ENCODE measurements at places on chromosomes 4 and X. TPM values are rescaled to one million over a fixed set of nuclear protein-coding genes. Genes with fewer than 3 reads are reported as not detected.

The ACTRT1 gene
- not detected for total RNA-seq

The FAM184B gene
- 0.23 TPM for total RNA-seq

GRCh38 chr4:139872274-139872673, 206.7 kb downstream of the MGST2 start:
- no peak for DNase-seq

GRCh38 chrX:78064152-78064551, 39.9 kb upstream of the PGK1 start:
- no peak for DNase-seq

- no peak for DNase-seq
Observed at GRCh38 chr4:134343081-134343480, 141.5 kb upstream of the PABPC4L start.

The CFAP99 gene
- 0.41 TPM for total RNA-seq

GRCh38 chr4:18401425-18401824, 379.9 kb upstream of the LCORL start:
- no peak for DNase-seq

- no peak for DNase-seq
Observed at GRCh38 chrX:117010243-117010642, 547.5 kb upstream of the CT83 start.

The DRP2 gene
- total RNA-seq: 0.39 TPM

DNA sequence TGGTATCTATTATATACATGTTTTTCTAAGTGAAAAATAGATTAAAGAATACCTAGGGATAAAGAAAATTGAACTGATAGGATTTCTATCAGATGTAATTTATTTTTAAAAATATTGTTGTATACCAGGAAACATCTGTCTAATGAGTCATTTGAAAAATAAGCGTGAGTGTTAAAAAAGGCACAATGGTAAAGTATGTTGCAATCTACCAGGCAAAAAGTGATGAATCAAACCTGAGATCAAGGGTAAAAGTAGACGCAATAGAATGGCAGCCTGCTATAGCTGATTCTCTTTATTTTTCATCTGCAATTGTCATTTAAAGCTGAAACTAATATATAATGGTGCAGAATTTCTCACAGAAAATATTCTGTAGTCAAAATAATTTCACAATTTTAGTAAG, 1119.6 kb downstream of the PCDH18 start:
- no peak for DNase-seq

DNA sequence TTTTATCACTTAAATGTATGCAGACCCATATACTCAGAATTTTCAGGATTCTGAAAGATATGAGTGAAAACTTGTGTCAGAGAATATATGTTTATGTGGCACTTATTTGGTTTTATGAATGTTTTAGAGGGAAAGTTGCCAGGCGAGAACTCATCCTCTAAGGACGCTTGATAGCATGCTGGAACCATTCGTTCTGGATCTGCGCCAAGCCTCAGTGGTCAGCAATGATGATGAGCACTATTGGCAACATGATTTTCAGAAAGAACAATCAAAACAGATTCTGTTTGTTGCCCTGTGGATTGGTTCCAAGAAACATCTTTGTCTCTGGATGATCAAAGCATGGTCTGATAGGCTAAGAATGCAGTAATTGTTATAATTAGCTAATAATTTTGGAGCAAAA, 32.1 kb upstream of the RAPGEF2 start:
- DNase-seq: no peak

The RXFP1 gene
- total RNA-seq: 0.89 TPM

DNA sequence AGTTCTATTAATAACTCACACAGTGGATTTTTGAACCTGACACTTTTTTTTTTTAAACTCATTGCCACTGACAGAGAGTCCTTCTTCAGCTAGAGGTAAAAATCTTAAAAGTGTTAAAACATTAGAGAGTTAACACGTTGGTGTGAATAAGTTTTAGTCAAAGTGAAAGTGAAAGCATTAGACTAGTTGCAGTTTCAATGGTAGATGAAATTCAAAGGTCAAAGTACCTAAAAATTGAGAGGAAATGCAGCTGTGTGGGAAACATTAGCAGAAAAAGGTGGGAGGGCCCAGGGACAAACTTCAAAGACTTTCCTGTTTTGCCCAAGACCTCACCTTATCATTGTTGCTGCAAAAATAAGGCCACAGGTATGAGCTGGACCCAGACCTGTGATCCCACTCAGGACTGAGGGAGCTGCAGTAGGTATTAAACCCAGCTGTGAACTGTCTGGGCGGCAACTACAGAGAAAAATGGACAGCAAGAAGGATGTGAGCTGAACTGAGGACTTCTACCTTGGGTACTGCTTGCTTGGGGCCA, 17.6 kb upstream of the GABRA4 start:
- no peak for DNase-seq

DNA sequence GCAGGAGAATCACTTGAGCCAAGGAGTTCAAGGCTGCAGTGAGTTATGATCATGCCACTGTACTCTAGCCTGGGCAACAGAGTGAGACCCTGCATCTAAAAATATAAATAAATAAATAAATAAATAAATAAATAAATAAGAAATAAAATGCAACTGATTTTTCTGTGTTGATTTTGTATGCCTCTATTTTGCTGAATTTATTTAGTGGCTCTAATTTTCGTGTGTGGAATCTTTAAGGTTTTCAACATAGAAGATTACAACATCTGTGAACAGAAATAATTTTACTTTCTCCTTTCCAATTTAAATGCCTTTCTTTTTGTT, 30.9 kb upstream of the ABCG2 start:
- no peak for DNase-seq

DNA sequence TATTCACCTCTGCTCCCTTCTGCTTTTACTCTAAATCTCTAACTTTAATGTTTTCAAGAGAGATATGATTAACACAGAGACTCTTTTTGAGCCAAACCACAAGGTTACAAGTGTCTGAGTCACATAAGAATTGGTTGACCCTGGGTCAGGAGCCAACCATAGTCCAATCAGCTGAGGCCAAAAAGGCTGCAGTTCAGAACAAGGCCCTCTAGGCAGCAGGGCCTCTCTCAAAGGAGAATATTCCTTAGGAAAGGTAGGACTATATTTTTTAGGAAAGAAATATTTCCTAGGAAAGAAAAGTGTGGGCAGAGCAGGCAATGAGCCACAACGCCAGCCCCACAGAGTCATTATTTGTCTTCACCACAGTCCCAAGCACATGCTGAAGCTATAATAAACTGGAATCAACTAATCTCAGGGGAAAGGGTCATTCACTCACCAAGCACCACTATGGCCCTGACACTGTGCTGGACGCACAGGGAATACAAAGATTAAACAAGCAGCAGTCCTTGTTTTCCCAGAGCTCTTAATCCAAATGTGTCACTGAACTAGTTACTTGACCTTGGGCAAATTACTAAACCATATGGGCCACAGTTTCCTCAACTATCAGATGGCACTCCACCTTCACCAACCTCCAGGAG, 2.2 kb downstream of the ATP8A1 start:
- no peak for DNase-seq

DNA sequence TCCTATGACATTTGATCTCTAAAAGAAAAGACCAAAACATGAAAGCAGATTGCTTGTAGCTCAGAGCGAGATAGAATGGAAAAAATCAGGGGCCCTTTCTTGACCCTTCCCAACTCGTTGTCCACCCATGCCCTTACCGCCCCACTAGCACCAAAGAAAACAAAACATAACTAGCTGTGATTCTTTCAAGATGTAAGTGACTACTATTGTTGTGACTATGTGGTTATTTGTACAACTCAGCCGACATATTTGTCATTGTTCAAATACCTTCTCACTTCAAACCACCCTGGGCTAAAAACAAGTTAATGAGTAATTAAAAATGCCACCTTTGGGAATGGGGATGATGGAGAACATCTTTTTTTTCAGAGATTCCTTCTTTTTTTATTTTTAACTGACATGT, 171.2 kb upstream of the GPC4 start:
- no peak for DNase-seq

DNA sequence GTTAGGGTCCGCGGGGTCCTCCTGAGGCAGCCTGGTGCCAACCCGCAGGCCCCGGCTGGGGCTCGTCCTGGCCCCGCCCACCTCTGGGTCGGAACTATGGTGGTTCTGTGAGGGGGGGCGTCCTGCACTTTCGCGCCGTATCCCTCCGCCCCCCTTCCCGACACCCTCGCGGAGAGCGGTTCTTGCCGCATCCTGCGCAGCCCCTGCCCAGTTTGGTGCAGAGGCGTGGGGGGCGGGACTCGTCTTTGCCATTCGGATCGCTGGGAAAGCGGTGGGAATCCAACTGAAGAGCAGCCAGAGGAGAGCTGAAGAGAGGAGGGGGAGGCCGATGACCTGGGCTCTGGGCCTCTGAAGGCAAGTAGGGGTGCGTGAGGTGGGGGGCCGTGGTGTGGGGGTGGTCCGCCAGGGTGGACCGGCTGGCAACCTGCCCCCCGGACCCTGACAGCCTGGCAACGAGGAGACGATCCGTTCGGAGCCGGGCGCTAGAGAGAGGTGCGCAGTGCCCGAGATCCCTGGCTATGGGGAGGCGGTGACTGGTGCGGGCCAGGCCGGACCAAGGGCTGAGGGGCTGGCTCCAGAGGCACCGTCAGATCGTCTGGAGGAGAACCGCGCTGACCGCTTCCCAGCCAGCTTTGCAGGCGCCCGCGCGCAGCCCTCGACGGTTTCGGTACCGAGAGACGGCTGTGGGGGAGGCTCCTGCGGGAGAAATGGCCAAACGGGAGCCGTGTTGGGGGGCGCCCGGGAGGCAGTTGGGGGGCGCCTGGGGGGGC, at the start of gene GPRASP1:
GPRASP1 (plus strand) TSS at position 242 of the 770 bp plus-strand sequence. CDS start 2,431 bp downstream, outside the sequence.
- peak; percentile 59 for DNase-seq

DNA sequence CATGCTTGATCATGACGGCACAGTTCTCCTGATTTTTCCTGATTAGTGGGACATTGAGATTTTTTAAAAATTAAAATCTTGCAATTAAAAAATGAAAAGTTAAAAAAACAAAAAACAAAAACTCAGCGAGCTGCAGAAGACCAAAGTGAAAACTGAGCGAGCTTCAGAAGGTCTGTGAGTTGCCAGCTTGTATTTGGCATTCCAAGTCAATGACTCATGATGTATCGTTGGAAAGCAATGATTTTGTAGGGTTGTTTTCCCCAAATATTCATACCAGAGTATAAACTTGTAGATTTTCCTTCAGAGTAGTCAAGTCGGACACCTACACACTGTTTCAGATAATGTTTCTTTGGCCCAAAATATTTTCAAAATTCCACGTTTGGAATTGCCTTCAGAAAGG, 76.9 kb downstream of the LRRC66 start:
- DNase-seq: no peak

GRCh38 chrX:152958047-152958446, 35.9 kb downstream of the PNMA5 start:
- DNase-seq: no peak

DNA sequence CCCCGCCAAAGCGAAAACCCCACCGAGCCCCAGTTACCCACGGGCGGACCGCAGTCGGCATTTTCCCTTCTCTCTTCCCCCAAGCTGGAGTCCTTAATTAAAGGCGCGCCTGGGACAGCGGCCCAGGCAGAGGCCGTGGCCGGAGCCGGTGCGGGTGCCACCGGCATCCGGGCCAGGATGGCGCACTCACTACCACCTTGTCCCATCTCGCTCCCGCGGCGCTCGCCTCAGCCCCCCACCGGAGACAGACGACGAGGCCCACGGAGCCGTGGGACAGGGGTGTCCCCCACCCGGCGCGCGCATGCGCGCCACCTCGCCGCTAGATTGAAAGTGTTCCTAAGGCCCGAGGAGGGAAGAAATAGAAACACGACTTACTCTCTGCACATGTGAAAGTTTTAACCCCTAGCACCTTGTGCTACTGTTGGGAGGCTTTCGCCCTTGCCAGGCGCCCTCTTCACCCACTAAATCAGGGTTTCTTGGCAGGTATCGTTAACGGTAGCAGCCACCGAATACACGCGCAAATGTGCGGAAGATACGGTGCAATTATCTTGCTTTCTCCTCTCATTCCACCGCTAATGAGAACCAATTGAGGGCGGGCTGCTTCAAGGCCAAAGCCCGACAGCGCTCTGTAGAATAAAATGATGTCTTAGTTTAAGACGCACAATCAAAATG, 64.3 kb upstream of the CCDC160 start:
- DNase-seq: no peak

- DNase-seq: no peak
Observed at GRCh38 chr4:124423160-124423559, 289.4 kb downstream of the ANKRD50 start.

GRCh38 chr4:78592088-78592783, 40.7 kb downstream of the ANXA3 start:
- peak; percentile 49 for DNase-seq

DNA sequence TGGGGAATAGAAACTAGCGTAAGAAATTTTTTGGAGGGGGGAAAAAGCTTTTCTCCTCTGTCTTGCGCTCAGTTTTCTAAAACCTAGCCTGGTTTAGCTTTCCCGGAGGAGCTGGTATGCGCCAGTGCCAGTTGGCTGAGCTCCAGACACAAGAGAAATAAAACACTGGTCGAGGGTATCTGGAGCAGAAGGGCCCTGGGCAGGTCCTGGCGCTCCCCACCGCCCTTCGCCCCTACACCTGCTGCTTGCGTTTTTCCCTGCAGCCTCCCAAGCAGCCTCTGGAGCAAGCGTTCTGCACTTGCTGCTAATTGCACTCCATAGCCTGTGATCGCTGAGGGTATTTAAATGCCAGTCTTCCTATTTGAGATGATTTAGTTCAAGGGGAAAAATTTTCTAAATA, 816 bp downstream of the EREG start:
- peak; percentile 40 for DNase-seq

- DNase-seq: no peak
Observed at GRCh38 chr4:138698641-138699040, 316.9 kb upstream of the NOCT start.

GRCh38 chr4:76233529-76233928, 18.0 kb upstream of the FAM47E start:
- DNase-seq: no peak

DNA sequence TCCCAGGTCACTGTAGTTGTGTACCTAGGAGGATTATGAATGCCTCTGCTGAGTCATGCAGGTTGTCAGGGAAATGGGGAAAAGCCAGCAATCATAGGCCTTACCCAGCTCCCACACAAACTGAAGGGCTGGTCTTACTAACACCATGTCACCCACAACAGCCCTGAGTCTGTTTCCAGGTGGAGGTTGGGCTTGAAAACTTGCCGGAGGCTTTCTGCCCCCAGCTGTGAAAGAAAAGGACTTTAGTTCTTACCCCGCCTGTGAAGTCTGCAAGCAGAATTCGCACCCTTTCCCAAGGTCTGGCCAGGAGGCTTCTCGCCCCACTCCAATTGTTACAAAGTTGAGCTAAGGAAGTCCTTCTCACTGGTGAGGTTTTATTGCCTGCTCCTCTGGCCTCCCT, 143.9 kb downstream of the RPS6KA6 start:
- DNase-seq: no peak

DNA sequence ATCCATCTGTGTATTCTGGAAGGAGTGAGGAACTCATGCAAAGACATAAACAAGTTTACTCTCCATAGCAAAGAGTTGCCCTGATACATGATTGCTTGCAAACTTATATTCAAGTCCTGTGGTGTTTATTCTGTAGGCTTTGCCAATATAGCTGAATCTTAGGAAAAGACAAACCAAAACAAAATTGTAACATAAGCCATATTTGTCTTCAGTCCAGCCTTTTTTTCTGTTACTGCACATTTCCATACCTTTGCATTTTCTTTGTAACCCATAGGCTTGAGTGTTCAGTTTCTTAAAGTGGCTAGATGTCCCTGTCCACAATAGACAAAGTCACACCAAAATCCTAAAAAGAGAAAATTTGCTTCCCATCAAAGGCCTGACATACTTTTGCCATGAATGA, 120.4 kb downstream of the PPARGC1A start:
- no peak for DNase-seq

- DNase-seq: no peak
Observed at GRCh38 chr4:88098993-88099752, 59.3 kb downstream of the ABCG2 start.

The DCAF4L1 gene
- 0.09 TPM for total RNA-seq

- DNase-seq: no peak
Observed at GRCh38 chr4:17082186-17082585, 183.7 kb upstream of the LDB2 start.
